ENCODE measurements at places on chromosomes 5 and 9.

DNA sequence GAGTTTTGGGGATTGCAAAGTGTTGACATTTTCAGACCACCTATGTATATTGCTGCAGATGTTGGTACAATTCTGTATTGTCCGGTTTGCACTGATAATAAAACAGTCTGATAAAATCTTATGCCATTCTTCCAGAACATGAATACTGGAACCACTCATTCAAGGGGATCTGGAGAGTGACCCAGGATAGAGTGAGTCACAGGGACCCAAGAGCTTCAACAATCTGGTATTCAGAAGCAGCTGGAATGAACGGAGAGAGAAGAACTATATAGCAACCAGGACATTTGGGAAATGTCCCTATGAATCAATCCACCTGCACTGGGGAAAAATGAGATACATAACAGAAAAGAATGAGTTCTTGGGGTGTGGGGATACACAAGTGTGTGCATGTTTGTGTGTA, 73.3 kb downstream of the SH3TC2 start:
- no peak for DNase-seq

DNA sequence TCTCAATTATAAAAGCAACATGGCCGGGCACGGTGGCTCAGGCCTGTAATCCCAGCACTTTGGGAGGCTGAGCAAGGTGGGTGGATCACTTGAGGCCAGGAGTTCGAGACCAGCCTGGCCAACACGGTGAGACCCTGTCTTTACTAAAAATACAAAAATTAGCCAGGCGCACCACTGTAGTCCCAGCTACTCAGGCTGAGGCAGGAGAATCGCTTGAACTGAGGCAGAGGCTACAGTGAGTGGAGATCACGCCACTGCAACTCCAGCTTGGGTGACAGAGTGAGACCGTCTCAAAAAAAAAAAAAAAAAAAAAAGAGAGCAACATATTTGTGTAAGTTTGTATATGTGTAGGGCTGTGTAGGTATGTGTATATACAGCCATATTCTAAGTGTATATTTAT, 7.5 kb downstream of the RPS6 start:
- DNase-seq: no peak

GRCh38 chr5:120326651-120327050, 137.4 kb upstream of the PRR16 start:
- no peak for DNase-seq

GRCh38 chr5:14107536-14107935, 35.6 kb upstream of the TRIO start:
- DNase-seq: no peak

DNA sequence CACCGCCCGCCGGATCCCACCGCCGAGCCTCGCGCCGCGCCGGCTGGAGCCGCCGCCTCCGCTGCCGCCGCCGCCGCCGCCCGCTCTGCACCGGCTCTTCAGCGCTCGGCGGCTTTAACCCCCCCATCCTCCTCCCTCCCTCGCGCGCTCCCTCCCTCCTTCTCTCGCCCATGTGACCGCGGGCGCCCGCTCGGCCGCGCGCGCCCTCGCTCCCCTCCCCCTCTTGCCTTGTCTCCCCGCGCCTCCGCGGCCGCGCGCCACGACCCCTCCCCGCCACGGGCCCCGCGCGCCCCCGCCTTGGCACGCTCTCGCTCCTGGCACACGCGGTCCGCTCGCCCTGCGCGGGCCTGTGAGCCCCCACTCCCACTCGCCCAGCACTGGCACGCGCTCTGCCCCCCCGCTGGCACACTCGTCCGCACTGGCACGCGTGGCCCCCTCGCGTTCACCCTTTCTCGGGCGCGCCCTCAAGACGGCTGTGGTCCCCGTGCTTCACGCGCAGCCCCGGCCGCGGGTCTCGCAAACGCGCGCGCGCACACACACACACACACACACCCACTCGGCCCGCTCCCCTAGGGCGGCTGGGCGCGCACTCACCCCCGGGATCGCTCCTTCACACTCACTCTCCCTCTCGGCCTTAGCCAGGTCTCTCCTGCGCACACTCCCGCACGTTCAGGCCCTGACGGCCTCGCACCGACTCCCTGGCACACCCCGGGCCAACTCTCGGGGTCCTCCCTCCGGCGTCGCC, at the start of gene CNTFR:
CNTFR (minus strand) TSS at position 89 of the 745 bp plus-strand sequence. CDS start 20,743 bp downstream, outside the sequence.
- DNase-seq: no peak

GRCh38 chr5:107464416-107464815, 206.3 kb downstream of the EFNA5 start:
- DNase-seq: no peak

Data from T-helper 22 cell (primary cell).